Activated T-cell treated with anti-CD3 and anti-CD28 coated beads, Interleukin-2, amount 50 U/mL, for 4 hours (primary cell): ENCODE measurements at places on chromosomes 7 and 10.
A peak's percentile ranks its signal among the peaks of the same experiment; 100 is the strongest.

- DNase-seq = no peak
Measured at GRCh38 chr10:60803433-60803832, 25.2 kb downstream of the CDK1 start.

- DNase-seq = no peak
Measured at GRCh38 chr7:158543840-158544239, 43.8 kb downstream of the PTPRN2 start.

- DNase-seq = no peak
Measured at GRCh38 chr7:149489391-149490024, 8.1 kb downstream of the ZNF746 start.

GRCh38 chr10:131974034-131974817, 7.5 kb downstream of the BNIP3 start:
- DNase-seq = no peak

GRCh38 chr7:151083071-151083823, at the start of gene TMUB1:
Gene TMUB1, minus strand, starts transcription at chr7:151083493. Its CDS starts 930 bp downstream, at chr7:151082563.
- DNase-seq = peak; percentile 84

GRCh38 chr10:73859784-73860491, 14.4 kb downstream of the CAMK2G start:
- DNase-seq = no peak

- DNase-seq = no peak
Measured at GRCh38 chr7:81439591-81439990, 330.3 kb downstream of the HGF start.

- no peak for DNase-seq
Measured at GRCh38 chr7:70986297-70986696, 145.6 kb upstream of the GALNT17 start.

DNA sequence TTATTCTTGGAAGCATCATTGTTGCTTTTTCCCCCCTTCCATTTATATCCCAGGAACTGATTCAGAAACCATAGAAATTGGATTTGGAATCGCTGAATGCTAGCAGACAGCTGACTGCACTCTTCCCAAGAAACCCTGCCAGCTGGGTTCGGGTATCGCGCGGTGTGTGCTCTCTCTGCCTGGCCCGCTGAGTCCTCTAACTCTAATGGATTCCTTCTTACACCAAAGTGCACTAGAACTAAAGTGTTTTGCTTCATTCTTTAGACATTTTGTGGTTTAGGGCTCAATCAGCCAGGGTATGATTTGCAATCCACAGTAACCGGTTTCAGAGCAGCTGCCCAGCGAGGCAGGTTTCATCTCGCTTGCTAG, 92.2 kb downstream of the EGFR start:
- DNase-seq = no peak

- DNase-seq = no peak
Measured at GRCh38 chr7:1762238-1762945, 92.3 kb downstream of the ELFN1 start.

GRCh38 chr7:47333554-47333887, 248.4 kb downstream of the TNS3 start:
- no peak for DNase-seq

DNA sequence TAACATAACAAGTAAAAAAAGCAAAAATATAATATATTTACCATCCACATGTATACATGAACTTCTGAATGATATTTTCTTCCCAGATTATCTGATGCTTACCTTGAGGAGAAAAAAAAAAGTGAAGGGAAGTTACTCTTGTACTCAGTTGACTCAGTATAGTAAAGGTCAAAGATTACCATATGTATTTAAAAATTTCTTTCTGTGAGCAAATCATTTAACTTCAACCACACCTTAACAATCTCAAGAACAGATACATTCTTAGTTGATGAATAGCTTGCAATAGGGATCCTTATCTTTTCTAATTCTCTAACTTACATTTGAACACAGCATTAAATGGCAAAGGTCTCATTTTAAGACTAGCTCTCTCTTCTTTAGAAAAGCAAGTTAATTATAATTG, 29.8 kb downstream of the PRR15 start:
- DNase-seq = no peak

GRCh38 chr7:150927157-150927955, 50.8 kb downstream of the KCNH2 start:
- no peak for DNase-seq

DNA sequence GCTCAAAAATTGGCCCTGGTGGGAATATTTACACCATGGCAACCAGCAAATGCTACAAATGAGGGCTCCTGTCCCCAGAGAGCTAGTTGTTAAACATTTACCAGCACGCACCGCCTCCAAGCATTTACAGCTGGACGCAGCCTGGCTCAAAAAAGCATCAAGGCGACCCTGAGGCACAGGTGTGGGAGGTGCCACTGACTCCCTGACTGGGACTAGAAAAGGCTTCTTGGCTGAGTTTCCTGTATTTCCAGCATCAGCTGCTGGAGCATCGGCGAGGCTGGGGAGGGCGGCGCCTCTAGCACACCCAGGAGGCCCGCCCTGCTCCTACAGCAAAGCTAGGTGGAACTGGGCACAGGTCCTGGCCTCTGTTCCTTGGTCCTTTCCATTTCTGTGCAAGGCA, 43.5 kb upstream of the ZRANB1 start:
- no peak for DNase-seq

DNA sequence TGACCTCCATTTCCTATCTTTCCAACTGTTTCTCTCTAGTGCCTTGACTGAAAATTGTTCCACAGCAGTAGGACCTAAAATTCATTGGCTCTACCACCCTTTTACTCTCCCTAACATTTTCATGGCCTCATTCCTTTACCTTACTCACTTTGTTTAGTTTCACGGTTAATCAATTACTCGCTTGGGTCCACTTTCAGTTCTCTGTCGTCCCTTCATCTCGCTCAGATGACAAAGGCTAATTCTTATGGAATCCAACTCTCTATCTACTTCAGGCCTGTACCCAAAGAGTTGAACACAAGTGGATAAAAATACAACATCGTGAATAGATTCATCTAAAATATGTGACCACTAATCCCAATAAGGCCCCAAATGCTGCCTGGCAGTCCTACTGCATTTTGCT, 85.9 kb upstream of the ADO start:
- DNase-seq = no peak

DNA sequence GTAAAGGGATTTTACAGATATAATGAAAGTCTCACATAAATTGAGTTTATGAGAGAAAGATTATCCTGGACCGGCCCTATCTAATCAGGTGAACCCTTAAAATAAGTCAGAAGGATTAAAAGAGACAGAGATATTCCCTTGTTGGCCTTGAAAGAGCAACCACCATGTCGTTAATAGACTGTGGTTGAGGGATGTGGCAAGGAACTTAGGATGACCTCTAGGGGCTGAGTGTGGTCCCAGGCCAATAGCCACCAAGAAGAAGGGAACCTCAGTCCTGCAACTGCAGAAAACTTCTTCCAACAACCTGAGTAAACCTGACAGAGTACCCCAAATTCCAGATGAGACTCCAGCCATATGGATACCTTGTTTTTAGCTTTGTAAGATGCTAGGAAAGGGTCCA, 121.5 kb downstream of the POLR1F start:
- DNase-seq = no peak

- no peak for DNase-seq
Measured at GRCh38 chr10:30422981-30423654, 10.9 kb upstream of the MAP3K8 start.

- DNase-seq = no peak
Measured at GRCh38 chr7:22786290-22786932, 36.2 kb downstream of the TOMM7 start.

- no peak for DNase-seq
Measured at GRCh38 chr7:134836447-134836846, 57.0 kb downstream of the CALD1 start.

- DNase-seq = no peak
Measured at GRCh38 chr10:92328993-92329392, 38.0 kb downstream of the MARCHF5 start.

GRCh38 chr10:52706332-52707070, 66.1 kb downstream of the MBL2 start:
- DNase-seq = no peak

DNA sequence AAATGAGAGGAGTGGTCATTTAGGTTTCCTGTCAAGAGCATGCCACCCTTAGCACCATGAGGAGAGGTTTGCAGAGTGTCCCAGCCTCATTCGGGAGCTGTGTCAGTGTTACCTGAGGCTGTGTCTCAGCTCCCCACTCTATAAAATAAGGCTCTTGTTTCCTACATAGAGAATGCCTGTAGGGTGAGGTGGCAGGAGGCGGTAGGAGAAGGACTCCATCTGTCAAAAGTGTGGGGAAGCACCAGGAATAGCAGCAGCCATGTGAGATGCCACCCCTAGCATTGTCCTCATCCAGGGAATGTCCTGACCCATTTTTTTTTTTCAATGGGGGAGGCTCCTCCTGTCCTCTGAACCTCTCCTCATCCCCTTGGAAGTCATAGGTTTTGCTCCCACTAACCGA, 451.2 kb downstream of the PLXNA4 start:
- no peak for DNase-seq

DNA sequence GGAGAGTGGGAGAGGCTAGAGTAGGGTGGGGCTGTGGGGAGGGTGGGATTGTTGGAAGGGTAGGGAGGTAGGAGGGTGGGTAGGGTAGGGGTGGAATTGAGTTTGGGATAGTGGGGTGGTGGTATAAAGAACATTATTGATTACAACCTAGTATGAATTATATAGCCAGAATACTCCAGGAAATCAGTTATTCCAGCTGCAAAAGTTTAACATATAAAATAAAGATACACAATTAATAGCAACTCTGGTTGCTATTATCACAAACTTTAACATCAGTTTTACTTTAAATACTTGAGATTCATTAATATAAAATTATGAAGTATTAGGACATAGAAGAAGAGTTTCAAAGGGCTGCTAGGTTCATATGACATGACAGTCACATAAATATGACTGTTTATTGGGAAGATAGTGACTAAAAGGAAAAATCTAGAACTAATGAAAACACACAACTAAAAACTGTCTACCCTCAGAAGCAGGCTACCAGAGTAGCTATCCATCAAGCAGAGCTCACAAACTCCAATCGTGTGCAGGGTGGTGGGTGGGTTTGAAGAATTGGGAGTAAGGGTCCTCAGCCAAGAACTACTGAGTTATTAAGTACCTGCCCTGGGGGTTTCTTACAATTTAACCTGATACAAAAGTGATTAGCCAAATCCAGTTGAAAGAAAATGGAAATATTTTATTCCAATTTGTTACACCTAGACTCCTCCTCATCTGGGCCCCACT, 14.0 kb upstream of the SGCE start:
- DNase-seq = no peak

DNA sequence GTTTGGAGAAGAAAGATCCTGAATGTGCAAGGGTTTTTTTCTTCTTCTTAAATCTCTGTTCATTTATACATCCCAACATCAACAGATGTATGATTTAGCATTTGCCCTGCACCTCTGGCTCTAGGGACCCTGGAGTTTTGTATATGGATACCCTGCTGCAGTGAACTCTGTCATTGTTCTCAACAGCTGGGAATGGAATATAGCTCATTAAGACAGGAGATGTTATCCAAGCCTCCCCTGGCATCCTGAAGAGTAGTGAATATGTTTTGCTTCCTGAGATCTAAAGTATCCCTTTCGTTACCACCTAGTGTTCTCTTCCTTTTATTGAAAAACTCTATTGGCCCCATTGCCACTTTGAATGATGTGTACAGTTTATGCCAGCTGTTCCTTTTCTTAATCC, 275.9 kb downstream of the EXOC4 start:
- no peak for DNase-seq

DNA sequence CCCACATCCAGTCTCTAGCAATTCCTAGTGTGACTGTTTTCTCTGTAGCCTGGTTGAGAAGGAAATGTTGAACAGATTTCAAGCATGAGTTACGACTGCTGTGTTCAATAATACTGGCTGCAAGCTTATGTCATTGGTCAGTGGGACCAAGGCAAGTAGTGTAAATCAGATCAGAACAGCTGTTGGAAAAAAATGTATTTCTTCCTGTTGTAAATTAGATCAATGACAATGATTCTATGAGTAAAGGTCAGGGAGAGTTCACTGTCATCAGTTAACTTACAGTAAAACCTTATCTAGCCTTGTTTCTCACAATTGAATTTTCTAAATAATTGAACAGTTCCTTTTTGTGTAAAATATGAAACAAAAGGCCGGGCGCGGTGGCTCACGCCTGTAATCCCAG, 6.7 kb downstream of the OTUD1 start:
- DNase-seq = no peak

DNA sequence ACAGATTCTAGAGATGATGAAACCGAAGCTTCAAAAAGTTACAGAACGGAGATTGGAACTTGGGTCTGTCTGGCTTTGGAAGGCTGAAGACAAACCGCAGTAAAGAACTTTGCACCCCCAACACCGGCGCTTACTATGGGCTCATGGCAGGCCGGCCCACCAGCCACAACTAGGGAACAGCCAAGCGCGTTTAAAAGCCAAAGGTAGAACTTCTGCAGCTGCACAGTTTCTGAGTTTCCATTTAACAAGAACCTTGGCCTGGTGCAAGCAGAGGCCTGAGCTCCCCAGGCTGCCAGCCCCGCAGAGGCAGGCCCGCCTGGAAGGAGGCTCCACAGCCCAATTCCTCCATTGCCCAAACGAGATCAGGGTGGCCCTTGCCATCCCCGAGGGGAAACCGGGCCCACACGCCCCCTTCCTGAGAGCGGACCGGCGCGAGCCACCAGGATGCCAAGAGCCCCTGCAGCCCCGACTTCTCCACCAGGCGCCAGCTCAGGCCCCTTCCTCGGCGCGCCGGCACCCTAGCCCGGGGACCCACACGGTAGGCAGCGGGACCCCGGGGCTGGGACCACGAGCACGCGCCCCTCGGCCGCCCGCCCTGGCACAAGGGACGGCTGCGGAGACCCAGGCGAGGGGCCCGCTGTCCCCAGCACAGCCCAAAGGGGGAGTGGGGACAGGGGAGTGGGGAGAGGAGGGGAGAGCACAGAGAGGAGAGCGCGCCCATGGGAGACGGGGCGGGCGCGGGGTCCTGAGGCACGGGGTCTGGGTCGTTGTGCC, 566 bp downstream of the MAD1L1 start:
- DNase-seq = peak; percentile 10

DNA sequence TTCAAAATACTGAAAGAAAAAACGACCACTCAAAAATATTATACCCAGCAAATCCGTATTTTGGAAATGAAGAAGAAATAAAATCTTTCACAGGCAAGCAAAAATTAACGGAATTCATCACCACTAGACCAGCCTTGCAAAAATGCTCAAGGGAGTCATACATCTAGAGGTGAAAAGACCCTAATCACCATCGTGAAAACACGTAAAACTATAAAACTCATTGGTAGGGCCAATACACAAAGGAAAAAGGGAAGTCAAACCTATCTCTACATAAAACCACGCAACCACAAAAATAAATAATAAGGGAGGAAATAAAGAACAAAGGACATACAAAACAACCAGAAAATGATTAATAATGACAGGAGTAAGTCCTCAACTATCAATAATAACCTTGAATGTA, 6.6 kb upstream of the AKR1B1 start:
- DNase-seq = no peak

GRCh38 chr10:1544209-1544673, 193.1 kb downstream of the ADARB2 start:
- DNase-seq = no peak

GRCh38 chr10:52755297-52756062, 17.1 kb downstream of the MBL2 start:
- no peak for DNase-seq

GRCh38 chr10:49365675-49366415, 30.0 kb downstream of the DRGX start:
- no peak for DNase-seq
